ENCODE measurements at places on chromosomes 13 and 19.

GRCh38 chr13:109331898-109332297 is 454.5 kb downstream of the IRS2 start:
- DNase-seq = no peak

DNA sequence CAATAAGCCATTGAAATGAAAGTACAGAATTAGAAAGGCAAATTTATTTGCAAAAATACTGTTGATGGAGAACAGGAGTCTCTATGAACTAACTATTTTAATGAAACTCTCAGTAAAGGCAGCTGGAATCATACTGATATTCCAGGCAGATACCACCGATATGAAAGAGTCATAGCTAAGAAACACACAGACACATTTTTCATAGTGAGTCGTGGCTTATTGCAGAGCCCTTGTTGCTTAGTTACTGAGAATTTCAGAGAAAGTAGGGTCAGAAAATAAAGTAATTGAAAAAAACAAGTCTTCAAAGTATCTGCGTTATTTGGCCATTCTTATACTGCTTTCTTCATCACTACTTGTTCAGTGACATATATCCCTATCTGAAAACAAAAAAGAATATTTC is 1890.9 kb downstream of the PCDH9 start:
- DNase-seq = no peak

- no peak for DNase-seq
Observed at GRCh38 chr19:39187552-39187943, 9.2 kb upstream of the NCCRP1 start.

GRCh38 chr13:81388400-81388799 is 1047.5 kb upstream of the SPRY2 start:
- no peak for DNase-seq

DNA sequence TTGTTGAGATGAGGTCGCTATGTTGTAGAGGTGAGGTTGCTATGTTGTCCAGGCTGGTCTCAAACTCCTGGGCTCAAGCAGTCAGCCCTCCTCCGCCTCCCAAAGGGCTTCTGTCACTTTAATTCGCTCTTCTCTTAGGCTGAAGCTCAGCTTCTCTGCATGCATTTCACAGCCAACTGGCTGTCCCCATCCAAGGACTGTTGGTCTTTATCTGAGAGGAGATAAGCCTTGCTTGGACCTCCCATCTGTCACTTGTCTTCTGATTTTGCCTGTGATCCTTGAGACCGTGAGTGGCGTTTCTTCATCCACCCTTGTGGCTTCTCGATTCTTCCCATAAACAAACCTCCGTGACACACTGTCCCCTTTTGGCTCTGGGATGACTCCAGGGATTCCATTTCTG is 24.4 kb downstream of the CERS1 start:
- no peak for DNase-seq

DNA sequence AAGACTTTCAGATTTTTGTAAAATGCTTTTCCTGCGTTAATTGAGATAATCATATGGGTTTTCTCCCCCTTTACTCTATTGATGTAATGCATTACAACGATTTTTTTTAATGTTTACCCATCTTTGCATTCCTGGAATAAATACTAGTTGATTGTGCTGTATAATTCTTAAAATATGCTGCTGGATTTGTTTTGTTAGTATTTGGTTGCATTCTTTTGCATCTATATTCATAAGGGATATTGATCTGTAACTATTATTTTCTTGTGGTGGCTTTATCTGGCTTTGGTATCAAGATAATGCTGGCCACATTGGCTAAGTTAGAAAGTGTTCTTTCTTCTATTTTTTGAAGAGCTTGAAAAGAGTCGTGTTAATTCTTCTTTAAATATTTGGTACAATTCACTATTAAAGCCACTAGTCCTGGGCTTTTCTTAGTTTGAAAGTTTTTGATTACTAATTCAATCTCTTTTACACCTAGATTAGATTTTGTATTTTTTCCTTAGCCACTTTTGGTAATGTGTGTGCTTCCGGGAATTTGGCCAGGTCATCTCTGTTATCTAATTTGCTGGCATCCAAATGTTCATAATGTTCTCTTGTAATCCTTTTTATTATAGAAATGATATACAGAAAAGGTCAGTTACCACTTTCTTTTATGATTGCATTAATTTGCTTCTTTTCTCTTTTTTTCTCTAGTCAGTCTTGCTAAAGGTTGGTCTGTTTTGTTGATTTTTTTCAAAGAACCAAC is 29.8 kb downstream of the KL start:
- DNase-seq = no peak

- DNase-seq = no peak
Observed at GRCh38 chr13:45974500-45974899, 78.0 kb downstream of the ZC3H13 start.

- DNase-seq = no peak
Observed at GRCh38 chr19:8512115-8512967, 1.6 kb downstream of the ZNF414 start.

DNA sequence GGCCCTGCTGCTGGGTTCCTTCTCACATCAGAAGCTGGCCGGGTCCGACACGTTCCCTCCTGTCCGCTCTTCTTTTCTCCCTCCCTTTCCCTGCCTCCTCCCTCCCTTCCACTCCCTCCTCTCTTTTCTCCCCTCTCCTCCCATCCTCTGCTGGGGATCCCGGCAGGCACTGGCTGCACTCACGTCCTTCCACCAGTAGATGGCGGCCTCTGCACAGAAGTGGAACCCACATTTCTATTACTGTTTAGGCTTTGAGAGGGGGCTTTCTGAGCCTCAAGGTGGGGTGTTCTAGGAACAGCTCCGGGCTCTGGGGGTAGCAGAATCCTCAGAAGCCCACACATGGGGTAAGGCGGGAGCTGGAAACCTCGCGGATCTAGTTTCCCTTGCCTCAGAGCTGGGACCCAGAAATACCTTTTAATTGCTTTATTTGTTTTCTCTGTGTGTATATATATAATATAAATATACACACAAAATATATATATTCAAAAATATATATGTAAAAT is 294.2 kb downstream of the ZNF536 start:
- peak; percentile 11 for DNase-seq

- DNase-seq = no peak
Observed at GRCh38 chr19:40225440-40226305, 816 bp downstream of the CCNP start.
